ENCODE measurements at places on chromosomes 13 and 19.

- no peak for DNase-seq
These were observed 518.3 kb downstream of the GPC6 start for GRCh38 chr13:93744886-93745285.

- DNase-seq: no peak
These were observed 79.4 kb upstream of the ZNF507 start for GRCh38 chr19:32265995-32266394.

GRCh38 chr19:14798760-14799159 is 20.4 kb upstream of the ADGRE2 start:
- DNase-seq: no peak

DNA sequence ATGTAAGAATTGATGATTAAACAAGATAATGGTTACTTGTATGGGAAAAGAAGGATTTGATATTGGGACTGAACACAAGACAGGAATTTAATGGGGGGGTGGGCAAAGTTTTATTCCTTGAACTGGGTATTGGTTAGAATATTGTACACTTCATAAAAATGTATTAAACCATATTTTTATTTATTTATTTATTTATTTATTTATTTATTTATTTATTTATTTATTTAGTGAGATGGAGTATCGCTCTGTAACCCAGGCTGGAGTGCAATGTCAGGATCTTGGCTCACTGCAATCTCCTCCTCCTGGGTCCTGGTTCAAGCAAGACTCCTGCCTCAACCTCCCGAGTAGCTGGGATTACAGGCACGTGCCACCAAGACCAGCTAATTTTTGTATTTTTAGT is 287.1 kb upstream of the SLITRK5 start:
- no peak for DNase-seq

DNA sequence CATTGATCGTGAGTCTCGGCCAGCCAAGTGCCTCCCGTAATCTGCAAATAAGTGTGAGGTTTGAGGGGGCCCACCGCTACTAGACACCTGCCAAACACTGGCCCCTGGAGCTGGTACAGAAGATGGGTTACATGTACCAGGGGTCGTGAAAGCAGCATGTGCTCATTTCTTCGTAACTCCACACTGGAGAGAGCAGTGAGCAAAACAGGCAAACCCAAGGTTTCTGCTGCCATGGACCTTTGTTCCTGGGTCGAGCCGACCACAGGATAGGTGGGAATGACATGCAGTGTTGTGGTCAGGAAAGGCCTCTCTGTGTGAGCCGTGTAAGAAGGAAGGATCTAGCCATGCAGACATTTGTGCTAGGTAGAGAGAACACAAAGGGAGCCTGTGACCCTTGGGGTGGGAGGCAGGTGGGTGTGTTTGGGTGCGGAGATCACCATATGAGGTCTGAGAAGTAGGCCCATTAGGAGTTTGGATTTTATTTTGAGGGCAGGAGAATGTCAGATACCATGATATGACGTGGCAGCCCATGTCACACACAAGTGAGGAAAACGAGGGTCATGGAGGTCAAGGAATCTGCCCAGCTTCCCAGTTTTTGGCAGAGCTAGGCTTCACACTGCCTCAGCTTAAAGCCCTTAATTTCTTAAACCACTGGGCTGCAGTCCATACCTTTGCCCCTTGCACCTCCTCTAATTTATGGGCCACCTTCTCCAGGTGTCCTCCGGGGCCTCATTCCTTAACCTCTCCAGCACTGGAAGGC is 919 bp downstream of the GTF3A start:
- DNase-seq: no peak

DNA sequence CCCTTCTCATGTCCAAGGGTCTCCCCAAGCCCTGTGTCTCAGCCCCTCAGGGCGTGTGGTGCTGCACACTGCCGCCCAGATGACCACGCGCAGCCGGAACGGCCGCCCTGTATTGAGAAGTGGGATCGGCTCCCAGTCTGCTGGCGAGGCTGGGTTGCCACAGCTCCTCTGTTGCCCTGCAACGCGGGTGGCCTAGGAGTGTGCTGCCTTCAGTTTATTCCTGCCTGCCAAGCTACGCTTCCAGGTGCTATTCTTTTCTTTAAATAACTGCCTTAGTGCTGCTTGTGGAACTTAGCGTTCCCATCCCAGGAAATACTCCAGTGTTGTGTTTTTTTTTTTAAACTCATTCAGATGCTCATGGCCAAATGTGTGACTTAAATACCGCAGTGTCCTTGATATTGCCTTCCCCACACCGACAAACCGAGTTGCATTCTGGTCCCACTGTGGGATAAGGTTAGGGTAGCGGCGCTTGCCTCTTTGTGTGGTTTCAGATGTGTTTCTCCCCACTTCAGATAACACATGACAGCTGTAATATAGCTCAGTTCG is 16.6 kb downstream of the ACTN4 start:
- peak; percentile 37 for DNase-seq

GRCh38 chr13:65889368-65889767 is 1340.8 kb downstream of the PCDH9 start:
- no peak for DNase-seq

DNA sequence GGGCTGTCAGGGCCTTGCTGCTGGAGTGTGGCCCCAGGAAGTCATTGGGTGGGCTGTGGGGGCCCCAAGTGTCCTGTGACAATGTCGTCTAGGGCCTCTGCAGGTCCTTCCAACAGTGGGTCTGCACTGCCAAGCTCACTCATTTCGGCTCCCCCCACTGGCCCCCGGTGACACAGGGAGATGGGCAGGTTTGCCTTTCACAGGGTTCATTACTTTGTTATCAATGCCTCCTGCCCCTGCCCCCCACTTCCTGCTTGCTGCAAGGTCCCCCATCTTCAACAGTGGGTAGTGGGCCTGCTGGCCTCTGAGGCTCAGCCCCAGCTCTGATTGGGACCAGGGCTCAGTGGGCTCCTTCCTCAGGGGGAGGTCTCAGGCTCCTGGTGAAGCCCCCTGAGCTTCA is 149.8 kb downstream of the URI1 start:
- no peak for DNase-seq

DNA sequence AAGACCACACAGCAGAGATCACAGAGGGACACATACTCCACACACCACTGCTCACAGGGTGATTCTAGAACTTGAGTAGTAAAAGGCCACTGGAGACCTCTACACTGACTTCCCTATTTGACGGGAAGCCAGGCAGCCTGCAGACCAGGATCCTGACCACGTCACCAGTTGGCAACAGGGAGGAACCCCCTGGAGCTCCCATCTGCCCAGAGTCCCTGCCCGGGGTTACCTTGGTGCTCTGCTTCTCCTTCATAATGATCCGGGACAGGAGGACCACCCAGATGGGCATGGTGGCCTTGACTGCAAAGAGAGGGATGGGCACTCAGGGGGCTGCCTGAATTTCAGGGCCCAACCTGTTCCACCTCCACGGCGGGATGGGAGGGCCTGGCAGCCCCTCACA is 932 bp downstream of the SLC35E1 start:
- no peak for DNase-seq

DNA sequence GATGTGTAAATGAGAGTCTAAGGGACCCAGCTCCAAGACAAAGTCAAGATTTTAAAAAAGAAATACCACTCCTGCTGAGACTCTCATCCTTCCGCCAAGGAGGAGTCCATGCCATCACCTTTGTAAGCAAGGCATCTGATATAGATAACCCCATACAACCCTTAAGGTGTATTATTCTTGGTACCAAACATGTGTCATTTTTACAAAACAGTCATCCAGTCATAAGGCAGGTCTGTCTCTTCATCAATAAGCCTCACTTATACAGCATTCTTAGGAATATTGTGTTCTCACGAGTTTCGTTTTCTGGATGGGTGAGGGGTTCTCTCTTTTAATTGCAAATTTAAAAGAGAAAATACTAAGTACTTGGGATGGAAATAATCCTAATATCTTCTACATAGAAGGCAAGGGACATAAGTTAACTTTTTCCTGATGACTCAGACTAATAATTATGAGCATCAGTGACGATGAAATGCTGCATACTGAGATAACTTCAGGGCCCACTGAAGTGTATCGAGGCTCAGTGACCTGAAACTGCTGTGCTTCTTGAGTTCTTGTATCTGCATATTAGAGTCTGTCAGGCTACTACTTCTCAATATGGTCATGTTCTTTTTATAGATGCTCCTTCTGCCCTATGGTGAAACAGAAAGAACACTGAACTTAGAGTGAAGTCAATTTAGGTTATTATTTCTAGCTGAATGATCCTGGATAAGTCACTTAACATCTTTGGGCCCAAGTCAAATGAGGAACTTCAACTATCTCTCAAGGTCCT is 166.6 kb downstream of the KLF12 start:
- DNase-seq: no peak

GRCh38 chr19:5102520-5102919 is 133.6 kb downstream of the KDM4B start:
- DNase-seq: no peak

GRCh38 chr13:75216038-75216437 is 265.9 kb downstream of the TBC1D4 start:
- no peak for DNase-seq

DNA sequence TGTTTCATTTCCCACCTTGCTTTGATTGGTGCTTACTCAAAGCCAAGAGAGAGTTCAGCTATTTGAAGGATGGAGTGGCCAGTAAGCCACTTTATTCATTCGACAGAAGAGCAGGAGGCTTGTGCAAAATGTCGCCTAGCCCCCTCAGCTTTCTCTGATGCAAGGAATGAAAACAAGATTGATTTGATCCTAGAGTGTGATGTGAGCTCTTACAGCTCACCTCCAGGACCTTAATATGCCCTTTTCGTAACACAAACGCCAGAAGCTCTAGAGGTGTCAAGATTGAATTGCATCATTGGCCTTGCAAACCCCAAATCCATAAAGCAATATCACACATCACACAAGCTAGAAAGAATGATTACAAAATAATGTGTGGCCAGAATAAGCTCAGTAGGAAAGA is 36.4 kb downstream of the TEX29 start:
- no peak for DNase-seq

DNA sequence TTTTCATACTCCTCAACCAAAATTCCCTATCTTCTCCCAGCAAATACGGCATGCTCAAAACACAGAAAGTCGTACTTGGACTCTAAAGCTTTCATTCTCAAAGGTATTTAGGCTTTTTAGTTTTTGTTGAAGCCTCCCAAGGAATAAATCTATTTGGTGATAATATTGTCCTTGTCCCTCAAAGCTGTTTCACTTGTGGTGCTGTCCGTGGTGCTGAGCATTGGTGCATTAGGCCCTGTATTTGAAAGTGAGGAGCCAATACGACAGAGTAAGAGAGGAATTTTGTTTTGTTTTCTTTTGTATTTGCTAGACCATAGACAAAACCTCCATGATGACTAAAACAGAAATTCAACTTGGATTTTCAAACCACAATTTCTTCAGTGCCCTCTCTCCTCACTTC is 3.2 kb upstream of the LGALS13 start:
- DNase-seq: no peak

DNA sequence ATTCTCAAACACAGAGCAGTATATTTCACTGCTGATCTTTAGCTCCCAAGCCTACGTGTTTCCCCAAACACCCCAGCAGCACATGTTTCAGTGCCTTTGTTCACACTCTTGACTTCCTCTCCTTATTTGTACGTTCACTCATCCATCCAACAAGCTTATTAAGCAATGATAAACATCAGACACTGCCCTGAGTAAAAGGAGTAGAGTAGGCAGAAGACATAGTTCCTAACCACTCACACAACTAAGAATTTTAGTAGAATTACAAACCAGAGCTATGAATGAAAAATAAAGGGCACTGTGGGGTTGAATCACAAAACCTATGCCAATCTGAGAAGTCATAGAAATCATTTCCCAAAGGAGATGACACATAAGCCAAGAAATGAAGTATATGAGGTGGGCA is 213.5 kb downstream of the DIAPH3 start:
- no peak for DNase-seq

GRCh38 chr13:37479916-37480315 is 118.7 kb downstream of the POSTN start:
- no peak for DNase-seq
